ENCODE measurements at places on chromosomes 1 and 21. TPM values are rescaled to one million over a fixed set of nuclear protein-coding genes. Genes with fewer than 3 reads are reported as not detected.

The SAMSN1 gene
- total RNA-seq: not detected

The LCE2A gene
- total RNA-seq: not detected

DNA sequence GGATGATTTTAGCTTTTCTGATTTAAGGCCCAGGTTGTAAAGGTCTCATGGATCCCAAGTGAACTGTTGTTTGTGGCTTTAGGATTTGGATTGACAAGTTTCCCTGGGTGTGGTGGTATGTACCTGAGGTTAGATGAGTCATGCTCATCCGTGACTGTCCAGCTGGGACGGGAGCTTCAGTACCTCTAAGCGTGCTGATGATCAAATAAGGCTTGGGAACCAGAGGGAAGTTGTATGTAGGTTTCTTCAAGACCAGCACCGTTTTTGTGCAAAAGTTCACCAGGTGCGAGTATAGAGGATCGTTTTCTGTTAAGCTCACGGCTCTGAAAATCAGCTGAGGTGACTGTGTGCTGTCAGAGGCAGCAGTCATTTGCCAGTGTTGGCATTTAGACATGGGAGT is 19.8 kb downstream of the PLA2G2E start:
- no peak for DNase-seq

DNA sequence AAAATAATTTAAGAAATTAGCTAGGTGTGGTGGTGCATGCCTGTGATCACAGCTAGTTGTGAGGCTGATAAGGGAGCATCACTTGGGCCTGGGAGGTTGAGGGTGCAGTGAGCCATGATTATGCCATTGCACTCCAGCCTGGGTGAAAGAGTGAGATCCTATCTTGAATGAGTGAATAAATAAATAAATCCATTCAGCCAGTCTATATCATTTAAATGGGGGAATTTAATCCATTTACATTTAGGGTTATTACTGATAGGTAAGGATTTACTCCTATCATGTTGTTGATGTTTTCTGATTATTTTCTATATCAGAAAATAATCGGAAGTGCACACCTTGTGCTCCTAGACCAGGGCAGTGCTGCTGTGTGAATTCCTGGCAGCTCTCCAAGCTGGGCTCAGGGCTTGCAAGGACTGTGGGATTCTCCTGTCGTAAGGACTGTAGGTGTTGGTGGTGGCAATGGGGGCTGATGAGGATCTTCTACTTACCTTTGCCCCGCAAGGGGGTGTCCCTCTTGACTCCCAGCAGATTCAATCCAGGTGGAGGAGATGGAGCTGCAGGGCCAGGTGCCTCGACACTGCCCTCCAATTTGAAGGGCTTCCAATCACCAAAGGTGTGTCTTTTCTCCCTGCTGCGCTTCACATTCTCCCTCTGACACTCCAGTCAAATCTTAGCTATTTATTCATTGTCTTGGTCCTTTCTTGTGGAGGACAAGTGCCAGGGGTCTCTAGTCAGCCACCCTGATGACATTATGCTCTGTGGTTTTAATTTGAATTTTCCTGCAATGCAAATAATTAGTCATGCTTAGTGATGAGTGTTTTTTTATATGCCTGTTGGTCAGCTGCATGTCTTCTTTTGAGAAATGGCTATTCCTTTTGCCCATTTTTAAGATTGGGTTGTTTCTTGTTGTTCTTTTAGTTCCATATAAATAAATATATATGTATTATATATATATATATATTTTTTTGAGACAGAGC is 14.1 kb upstream of the TRAPPC10 start:
- no peak for DNase-seq

DNA sequence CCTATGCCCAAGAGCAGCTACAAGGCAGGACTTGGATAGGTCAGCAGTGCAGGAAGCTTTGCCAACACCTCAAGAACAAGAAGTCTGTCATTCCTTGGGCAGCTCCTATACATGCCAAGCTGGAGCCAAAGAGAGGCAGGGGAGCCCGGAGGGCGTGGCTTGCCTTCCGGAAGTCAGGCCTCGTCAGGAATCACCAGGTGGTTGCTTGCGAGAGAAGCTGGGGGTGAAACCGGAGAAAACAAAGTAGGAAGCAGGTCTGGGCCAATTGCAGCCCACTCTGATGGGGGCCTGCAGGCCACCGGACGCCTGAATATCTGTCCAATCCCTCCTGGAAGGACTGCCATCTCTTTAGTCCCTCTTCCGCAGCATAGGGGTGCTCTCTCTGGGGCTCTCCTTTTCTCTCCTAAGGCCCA is 794 bp upstream of the FAM76A start:
- peak; percentile 29 for DNase-seq

DNA sequence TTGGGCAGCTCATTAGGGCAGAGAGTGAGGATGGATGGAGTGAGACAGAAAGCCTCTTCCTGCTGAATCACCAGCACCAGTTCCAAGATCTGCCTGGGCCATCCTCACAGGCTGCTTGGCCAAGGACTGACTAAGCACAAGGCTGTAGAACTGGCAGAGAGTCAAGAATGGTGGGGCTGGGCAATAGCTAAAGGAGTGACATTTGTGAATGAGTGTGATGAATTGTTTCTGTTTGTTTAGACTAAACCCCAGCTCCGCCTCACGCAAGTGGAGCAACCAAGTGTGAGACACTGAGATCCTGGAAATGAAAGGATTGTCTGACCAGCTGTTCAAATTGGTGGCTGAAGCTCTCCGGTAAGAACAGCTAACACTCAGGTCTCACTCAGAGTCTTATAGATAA is 38.6 kb downstream of the BRINP2 start:
- DNase-seq: no peak

The C8A gene
- not detected for total RNA-seq

GRCh38 chr1:161227196-161227871 is 1.5 kb downstream of the TOMM40L start:
- DNase-seq: peak; percentile 88

GRCh38 chr1:70627910-70628309 is 216.8 kb downstream of the CTH start:
- DNase-seq: no peak

DNA sequence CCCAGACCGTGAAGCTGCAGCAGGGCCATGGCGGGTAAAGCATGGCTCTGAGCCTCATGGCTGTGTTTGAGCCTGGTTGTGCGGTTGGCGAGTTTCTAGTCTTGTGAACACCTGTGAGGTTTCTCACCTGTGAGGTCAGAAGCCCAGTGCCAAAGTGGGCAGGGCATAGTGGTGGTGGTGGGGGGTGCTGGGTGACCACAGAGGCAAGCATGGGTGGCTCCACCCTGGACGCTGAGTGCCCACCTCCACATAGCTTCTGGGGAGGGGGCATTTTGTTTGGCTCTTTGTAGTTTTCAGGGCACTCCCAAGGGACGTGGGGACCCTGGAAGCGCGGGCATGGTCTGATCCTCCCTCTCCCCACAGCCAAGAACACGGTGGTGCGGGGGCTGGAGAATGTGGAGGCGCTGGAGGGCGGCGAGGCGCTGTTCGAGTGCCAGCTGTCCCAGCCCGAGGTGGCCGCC is 91.1 kb downstream of the TRIM11 start:
- DNase-seq: no peak

The KLHL17 gene
- total RNA-seq: 5.4 TPM

DNA sequence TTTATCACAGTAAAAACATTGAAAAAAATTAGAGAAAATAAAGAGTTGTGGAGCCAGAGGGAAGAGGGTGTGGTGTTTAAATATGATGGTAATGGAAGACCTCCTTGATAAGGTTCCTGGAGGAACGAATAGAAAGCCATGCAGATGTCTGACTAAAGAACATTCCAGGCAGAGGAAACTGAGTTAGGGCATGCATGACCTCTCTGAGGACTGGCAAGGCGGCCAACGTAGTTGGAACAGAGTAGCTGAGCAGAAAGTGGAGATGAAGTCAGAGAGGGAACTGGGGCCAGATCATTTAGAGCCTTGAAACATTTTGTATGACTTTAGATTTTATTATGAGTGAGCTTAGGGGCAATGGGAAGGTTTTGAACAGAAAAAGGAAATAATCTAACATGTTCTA is 377.5 kb downstream of the HLX start:
- DNase-seq: no peak

The KIF21B gene
- total RNA-seq: 2.2 TPM

The PEAR1 gene
- total RNA-seq: 53.5 TPM

The C1orf185 gene
- not detected for total RNA-seq

DNA sequence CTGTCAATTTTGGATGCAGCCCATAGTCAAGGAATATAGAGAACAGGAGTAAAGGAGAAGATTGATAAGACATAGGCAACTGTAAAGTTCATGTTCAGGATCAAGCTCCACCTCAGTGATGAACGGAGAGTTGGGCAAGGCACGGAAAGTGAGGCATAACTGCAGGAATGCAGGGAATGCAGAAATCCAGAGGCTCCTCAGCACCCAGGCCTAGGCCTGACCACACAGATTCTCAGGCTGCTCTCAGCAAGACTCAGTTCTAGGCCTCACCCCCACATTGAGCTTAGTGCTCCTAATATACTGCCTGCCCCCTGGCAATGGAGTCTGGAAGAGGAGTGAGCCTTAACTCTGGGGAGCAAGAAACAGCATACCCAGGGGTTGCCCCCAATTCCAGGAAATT is 36.3 kb upstream of the S1PR1 start:
- no peak for DNase-seq

- no peak for DNase-seq
Observed at GRCh38 chr1:7896994-7897393, 43.6 kb downstream of the TNFRSF9 start.

The PLXNA2 gene
- total RNA-seq: 95.8 TPM

GRCh38 chr1:220432408-220432807 is 95.5 kb upstream of the MARK1 start:
- DNase-seq: no peak

GRCh38 chr1:85295654-85296053 is 19.2 kb upstream of the BCL10 start:
- DNase-seq: peak; percentile 45

The MNDA gene
- not detected for total RNA-seq

DNA sequence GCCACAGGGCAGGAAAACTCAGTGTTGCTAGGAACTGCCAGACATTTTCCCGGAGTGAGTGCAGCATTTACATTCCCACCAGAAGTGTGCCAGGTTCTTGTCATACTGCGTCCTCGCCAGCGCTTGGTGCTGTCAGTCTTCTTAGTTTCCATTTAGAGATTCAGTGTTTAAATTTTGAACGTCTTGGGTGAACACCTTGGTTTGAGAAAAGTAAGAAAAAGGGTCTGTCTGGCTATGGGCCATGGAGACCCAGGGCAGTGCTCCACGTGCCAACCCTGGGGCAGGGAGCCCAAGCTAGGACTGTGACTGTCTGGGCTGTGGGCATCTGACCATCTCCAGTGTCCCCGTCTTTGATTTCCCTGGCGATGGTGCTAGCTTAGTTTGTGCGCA is 16.0 kb downstream of the IBA57 start:
- no peak for DNase-seq

DNA sequence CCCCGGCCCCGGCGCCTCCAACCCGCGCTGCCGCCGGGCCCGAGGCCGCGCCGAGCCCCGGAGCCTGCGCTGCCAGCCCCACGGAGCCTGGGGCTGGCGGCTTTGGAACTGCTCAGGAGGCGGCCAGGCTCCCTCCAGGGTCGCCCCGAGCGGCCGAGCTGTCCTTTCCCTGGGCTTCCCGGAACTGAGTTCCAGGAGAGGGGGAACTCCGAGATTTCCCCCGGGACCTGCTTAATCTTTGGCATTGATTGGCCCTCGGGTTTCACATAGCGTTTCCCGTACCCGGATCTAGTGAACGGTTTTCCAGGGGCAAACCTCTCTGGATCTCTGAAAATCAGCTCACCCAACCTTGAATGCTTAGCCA is 504 bp downstream of the H6PD start:
- peak; percentile 71 for DNase-seq

- no peak for DNase-seq
Observed at GRCh38 chr1:118136187-118136941, 48.7 kb downstream of the SPAG17 start.

The ROR1 gene
- 0.17 TPM for total RNA-seq

- no peak for DNase-seq
Observed at GRCh38 chr1:183365093-183365492, 53.1 kb downstream of the NMNAT2 start.

GRCh38 chr21:43298546-43299440 is 128.1 kb downstream of the SIK1 start:
- DNase-seq: no peak

The CR1 gene
- not detected for total RNA-seq

DNA sequence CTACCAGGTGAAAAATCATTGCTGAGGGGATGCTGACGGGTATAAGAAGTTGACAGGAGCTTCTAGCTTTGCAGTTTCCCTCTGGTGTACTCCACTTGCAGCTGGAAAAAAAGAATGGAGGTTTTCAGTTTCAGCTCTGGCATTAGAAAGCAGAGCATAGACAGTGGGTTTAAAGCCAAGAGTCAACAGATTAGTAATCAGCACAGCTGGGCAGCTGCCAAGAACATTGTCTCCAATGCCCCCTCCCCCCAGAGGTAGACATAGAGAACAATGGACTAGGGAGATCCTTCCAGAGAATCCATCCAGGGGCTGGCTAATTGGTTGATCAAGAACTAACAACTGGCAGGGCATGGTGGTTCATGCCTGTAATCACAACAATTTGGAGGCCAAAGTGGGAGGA is 10.1 kb upstream of the ZBTB8B start:
- peak; percentile 89 for DNase-seq

GRCh38 chr1:203129501-203130231 is 2.1 kb downstream of the ADORA1 start:
- DNase-seq: no peak
